ENCODE measurements at places on chromosomes 12 and 14. TPM values are rescaled to one million over a fixed set of nuclear protein-coding genes. Genes with fewer than 3 reads are reported as not detected.
A peak's percentile ranks its signal among the peaks of the same experiment; 100 is the strongest.

SERPINA5 gene
- polyA plus RNA-seq = 0.18 TPM

KRT72 gene
- polyA plus RNA-seq = not detected

KCNH3 gene
- 1.2 TPM for polyA plus RNA-seq

- no peak for DNase-seq
Measured at GRCh38 chr12:124867401-124867930, 3.8 kb upstream of the SCARB1 start.

FAM222A gene
- polyA plus RNA-seq = 5.2 TPM

PPP1R1A gene
- 39.2 TPM for polyA plus RNA-seq

DNA sequence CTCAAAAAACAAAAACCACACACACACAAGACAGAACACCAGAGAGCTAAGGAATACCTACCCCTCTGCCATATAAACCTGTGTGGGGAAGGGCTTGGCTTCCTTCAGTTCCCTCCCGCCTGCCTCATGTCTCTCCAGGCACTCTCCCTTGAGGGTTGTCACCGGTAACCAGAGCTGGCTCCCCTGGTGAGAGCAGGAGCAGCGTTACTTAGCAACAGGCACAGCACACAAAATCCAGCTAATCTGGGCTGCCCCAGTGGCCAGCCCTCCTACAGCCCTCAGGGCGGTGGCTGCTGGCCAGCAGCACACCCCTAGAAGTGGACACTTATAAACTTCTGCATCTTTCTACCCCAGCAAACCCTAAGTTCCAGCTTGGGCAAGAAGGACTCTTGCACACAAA is 21.6 kb upstream of the NR4A1 start:
- DNase-seq = no peak

GRCh38 chr12:56616244-56616643 is 13.9 kb downstream of the BAZ2A start:
- DNase-seq = no peak

DNA sequence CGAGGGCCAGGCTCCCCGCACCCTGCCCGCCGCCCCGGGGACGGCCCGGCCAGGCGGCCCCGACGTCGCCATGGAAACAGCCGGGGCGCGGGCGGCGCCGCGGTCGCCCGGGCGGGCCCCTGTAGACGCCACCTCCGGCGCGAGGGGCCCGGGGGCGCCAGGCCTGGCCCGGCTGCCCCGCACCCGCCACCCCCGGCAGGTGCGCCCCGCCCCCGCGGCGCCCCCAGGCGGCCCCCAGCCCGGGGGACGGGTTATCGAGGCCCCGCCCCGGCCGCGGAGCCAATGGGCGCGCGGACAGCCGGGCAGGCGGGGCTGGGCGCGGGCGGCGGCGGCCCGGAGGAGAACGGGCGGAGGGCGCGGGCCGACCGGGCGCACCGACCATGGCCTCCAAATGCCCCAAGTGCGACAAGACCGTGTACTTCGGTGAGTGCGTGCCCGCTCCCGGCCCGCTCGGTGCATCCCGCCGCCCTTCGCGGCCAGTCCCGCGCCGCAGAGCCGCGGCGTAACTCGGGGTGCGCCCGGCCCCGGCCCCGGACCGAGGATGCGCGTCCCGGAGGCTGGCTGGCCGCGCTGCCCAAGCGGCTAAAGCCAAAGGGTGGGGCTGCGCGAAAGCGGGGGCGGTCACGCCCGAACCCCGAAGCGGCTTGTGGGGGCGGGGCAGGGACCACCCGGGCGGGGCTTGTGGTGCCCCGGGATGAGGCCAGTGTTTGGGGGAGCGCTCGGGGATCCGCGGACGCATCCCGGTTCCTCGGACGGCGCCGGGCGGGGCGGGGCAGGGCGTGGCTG is at the start of gene CRIP2:
Gene CRIP2, plus strand, starts transcription at position 339 of the 786 bp plus-strand sequence. Its CDS starts 42 bp downstream, at position 381.
- peak; percentile 72 for DNase-seq

- peak; percentile 2 for DNase-seq
Measured at GRCh38 chr12:112514926-112515642, 96.3 kb downstream of the PTPN11 start.

GRCh38 chr12:40157336-40157735 is 51.5 kb upstream of the SLC2A13 start:
- DNase-seq = no peak

C2CD5 gene
- polyA plus RNA-seq = 30.9 TPM

MYF6 gene
- 76.3 TPM for polyA plus RNA-seq
